ENCODE measurements at places on chromosomes 16 and 17.

DNA sequence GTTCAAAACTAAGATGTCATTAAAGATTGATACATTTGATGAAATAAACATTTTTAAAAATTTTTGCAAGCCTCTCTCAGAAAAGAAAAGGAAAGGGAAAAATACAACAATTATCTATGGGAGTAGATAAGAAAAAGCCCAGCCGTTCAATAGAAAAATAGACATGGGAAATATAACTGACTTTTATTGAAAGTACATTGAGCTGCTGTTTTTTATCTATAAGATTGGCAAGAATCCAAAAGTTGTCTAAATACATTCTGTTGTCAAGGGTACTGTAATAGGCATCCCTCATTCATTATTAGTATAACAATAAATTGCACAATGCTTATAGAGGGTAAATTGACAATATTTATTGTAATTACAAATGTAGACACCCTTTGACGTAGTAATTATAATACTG is 38.4 kb upstream of the IRX6 start:
- no peak for DNase-seq

GRCh38 chr17:81254955-81255717 is 16.0 kb downstream of the NDUFAF8 start:
- peak; percentile 76 for DNase-seq

GRCh38 chr17:921161-921560 is 58.4 kb downstream of the NXN start:
- DNase-seq, result no peak

GRCh38 chr17:21033350-21033749 is 9.5 kb downstream of the USP22 start:
- DNase-seq, result no peak

DNA sequence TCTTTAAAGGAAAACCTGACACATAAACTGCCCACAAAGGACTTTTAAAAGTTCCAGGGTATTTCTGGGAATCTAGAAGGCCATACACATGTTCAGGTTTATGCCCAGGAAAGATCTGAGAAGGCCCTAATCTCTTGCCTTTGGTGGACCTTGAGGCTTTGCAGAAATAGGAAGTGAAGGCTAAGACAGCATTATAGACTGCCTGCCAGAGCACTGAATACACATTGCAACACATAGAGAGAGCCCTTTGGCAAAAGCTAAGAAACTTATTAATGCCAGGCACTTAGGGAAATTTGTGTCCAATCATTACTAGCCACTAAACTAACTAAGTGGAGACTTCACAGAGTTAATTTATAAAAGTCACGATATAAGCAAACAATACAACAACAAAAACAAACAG is 70.4 kb downstream of the MMD start:
- DNase-seq, result peak; percentile 53

DNA sequence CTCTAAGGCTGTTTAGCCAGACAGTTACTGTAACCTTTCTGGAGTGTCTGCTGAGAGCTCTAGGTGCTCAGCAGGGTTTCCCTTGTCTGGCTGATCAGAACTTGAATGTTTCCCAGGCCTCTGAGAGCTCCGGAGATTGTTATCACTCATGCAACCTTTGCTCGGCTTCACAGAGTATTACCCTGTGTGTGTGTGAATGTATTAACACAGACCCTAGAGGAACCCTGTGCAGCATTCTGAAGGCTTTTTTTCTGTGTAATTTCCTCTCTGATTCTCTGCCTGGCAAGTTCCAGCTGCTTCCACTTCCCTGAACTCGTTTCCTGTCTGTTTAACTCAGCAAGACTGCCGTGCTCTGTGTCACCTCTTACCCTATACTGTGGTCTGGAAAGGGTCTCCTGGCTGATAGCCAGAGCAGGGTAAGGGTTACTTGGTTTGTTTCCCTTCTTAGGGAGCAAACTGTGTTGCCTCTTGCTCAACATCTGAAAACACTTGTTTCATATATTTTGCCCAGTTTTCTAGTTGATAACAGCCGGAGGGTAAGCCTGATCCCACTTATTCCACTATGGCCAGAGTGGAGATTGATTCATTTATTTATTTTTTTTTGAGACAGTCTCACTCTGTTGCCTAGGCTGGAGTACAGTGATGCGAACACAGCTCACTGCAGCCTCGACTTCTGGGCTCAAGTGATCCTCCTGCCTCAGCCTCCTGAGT is 21.7 kb downstream of the PRMT7 start:
- DNase-seq, result peak; percentile 98
